ENCODE measurements at places on chromosomes 6 and 20. TPM values are rescaled to one million over a fixed set of nuclear protein-coding genes. Genes with fewer than 3 reads are reported as not detected.

DNA sequence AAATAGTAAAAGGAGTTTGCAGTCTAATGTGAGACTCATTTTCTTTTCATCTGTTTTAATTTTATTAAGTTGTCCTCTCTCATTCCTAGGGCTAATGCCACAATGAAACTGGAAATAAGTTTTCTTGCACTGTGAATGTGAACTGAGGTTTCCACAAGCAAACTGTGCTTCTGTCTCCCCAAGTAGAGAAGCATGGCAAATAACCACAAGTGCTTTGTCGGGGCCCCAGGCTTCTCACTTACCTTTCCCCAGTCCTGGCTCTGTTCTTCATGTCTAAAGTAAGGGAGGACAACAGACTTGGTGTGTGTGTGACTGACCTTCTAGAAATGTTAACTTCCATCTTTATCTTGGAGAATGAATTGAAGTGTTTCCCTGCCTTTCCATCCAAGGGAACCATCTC, 80.8 kb downstream of the CBFA2T2 start:
- no peak for DNase-seq

DNA sequence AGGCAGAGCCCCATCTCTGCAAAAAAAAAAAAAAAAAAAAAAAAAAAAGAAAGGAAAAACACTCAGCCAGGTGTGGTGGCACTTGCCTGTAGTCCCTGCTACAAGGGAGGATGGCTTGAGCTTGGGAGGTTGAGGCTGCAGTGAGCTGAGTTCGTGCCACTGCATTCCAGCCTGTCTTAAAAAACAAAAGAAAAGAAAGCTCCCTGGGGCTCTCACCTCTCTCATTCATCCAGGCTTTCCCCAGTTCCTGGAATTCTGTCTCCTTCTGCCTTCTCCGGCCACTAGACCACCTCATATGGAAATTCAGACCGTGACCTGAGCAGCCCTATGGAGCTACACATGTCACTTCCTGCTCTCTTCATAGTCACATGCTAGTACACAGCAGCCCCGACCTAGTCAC, 101.1 kb upstream of the TAB2 start:
- DNase-seq: no peak

DNA sequence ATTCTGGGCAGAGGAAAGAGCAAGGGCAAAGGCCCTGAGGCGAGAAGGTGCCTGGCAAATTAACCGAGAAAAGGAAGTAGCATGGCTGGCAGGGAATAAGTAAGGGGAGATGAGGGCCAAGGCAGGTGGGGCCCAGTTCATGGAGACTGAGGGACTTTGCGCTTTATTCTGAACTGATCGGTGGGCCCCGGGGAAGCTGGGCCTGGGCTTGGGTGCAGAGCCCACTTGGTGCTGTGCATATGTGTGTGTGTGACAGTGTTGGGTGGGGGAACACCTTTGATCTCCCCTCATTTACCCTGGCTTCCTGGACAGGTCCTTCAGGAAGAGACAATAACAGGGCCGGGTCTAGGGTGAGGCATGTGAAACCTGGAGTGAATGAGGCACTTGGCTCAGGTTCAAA, 2.9 kb upstream of the MDFI start:
- DNase-seq: no peak

GRCh38 chr6:161511447-161512095, 237.7 kb upstream of the AGPAT4 start:
- no peak for DNase-seq

DNA sequence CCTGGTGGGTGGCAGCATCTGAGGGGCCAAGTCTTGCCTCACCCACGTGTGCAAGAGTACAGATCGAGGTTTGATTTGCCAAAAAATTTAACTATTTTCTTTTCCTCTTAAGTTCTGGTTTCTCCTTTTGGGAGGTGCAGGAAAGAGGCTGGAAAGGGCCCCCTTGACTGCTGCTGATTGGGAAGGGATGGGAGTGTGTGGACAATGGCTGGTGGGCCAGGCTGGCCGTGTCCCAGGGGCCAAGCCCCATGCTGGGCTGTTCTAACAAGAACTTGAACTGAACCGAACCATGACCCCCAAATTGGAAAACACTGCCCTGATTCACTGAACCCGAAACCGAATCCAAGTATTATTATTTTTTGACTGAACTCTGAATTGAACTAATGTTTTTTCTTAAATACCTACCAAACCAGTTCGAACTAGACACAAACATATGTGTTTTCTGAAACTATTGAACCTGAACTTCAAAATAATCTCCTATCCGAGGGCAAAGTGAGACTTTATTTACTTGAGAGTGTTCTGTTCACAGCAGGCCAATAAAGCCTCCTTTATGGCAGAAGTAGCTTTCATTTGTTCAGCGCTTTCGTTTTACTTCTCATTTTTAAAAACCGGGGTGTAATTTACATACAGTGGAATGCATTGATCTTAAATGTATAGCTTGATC, 91.2 kb downstream of the CDC5L start:
- no peak for DNase-seq

- DNase-seq: no peak
Observed at GRCh38 chr6:89161326-89162046, 15.6 kb downstream of the PM20D2 start.

GRCh38 chr20:62624325-62624690, 18.0 kb upstream of the SLCO4A1 start:
- DNase-seq: no peak

DNA sequence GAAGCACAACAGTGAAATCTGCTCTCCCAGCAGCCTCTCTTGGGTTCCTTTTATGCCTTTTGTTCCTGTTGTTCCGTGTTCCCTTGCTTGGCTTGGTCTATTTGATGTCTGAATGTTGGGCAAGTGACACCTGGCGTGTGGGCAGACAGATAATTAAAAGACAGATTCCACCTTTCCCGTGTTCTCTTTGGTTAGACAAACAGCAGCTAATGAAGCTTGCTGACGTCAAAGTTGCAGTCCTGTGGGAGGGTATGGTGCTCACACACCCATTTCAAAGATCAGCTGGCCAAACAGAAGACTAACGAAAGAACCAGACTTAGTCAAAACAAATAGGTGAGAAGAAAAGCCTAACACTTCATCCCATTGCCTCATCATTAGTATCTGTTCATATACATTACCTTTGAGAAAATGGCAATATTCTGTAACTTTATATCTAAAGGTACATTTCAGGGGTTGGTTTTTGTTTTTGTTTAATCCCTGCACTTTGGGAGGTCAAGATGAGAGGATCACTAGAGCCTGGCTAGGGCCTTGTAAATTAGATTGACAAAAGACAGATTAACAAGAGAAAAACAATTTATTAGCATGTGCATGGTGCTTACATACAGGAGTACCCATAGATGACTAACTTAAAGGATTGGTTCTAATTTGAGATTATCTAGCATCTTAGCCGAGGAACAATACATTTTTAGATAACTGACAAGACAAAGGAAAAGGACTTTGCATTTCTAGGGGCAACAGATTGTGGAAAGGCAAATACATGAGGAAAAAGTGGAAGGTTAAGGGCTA, 48.9 kb upstream of the TNFRSF21 start:
- no peak for DNase-seq

DNA sequence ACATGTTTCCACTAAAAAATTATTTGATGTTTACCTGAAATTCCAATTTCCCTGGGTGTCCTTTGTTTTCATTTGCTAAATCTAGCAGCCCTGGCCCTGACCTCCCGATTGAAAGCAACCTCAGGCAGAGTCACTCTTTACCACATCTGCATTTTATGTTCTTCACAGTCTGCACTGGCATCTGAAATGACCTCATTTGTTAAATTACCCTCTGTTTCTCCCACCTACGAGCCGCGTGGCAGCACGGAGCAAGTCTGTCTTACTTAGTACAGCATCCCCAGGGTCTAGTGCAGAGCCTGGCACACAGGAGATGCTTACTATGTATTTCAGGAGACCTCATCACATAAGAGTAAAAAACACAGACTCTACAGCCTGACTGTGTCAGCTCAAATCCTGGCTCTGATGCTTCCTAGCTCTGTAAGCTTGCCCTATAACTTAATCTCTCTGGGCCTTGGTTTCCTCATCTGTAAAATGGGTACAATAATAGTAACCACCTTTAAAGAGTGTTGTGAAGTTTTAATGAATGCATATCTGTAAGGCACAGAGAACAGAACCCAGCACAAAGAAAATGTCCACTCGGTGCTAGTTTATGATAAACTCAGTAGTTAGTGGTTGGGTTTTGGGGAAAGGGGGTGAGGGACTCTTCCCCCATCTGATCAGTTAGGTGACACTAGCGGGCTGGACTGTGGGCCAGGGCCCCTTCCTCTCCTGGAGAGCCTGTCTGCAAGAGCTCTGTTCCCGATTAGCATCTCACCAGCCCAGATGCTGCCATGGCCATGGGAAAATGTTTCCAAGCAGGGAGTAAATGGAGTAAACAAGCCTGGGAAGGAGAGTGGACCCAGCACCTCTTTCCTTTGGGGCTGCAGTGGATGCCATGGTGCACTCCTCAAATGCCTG, 88.2 kb downstream of the PREX1 start:
- no peak for DNase-seq

- no peak for DNase-seq
Observed at GRCh38 chr6:1255636-1256365, 56.1 kb upstream of the FOXQ1 start.

DNA sequence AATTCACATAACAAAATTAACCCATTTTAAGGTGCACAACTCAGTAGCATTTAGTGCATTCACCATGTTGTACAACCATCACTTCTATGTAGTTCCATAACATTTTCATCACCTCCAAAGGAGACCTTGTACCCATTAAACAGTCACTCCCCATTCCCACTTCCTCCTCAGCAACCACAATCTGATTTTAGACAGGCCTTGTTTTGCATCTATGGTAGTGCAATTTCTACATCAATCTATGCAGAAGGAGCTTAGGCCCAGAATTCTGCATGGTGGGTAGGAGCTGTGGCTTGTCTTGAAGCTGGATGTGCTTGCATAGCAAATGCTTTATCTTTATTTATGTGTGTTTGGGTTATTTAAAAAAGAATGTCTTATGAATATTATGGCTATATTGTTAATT, 13.5 kb upstream of the HLA-DQA1 start:
- no peak for DNase-seq

- no peak for DNase-seq
Observed at GRCh38 chr6:53103993-53104675, 38.9 kb downstream of the FBXO9 start.

- DNase-seq: no peak
Observed at GRCh38 chr6:170247178-170247701, 43.6 kb downstream of the DLL1 start.

GRCh38 chr6:148599967-148600426, 146.8 kb upstream of the UST start:
- DNase-seq: no peak

- no peak for DNase-seq
Observed at GRCh38 chr6:27617700-27618689, 145.1 kb upstream of the ZNF184 start.

DNA sequence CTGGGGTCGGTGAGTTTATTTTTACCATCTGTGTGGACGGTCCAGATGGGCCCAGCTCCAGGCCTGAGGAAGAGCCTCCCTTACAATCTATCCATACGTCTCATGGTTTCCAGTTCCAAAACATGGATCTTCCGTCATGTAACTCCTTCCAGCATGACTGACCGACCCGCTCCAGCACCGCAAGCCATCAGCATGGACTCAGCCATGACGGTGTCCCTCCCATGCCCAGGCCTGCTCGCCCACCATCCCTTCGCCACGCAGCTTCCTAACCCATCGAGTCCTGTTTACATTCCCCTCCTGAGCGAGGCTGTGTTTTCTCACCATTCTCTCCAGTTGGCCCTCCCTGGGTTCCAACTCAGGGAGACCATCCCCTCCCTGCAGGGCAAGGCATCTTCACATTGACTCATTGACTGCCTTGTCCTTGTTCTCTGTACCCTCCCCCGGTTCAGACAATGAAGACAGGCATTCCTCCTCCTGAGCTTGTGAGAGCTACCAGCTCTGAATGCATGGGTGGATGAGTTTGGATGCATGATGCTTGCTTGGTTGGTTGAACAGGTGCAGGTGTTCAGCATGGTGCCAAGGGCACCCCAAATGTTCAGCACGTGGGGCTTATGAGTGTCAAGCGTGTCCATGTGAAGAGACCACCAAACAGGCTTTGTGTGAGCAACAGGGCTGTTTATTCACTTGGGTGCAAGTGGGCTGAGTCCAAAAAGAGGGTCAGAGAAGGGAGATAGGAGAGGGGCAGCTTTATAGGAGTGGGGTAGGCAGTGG, 235.8 kb downstream of the SMOC2 start:
- no peak for DNase-seq

DNA sequence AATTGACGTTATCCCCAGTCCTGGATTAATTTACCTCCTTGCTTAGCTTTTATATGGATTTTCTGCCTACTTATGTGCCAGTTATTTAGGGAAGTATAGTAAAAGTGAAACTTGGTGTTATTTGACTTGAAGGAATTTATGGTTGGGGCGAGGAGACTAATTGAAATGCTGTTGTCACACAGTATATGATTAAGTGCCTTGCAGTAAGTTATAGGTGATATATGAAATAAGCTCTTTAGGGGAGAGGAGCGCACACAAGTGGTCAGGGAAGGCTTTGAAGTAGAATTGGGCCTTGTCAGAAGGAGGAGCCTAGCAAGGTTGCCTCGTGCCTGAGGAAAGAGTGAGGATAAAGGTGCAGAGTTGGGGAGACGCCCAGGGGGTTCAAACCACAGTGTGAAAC, 20.5 kb downstream of the NCOA7 start:
- DNase-seq: no peak

The PTPRT gene
- total RNA-seq: not detected

The LKAAEAR1 gene
- not detected for total RNA-seq

The GJA10 gene
- total RNA-seq: not detected

The EPPIN gene
- total RNA-seq: not detected

The GHRH gene
- not detected for total RNA-seq

The HAO1 gene
- 0.07 TPM for total RNA-seq

The REM1 gene
- 0.32 TPM for total RNA-seq

The SMLR1 gene
- not detected for total RNA-seq

The HTR1E gene
- not detected for total RNA-seq

The SPTLC3 gene
- 0.71 TPM for total RNA-seq

The BHLHE23 gene
- not detected for total RNA-seq

The TRERF1 gene
- 0.85 TPM for total RNA-seq

The TULP1 gene
- not detected for total RNA-seq

The TFAP2A gene
- total RNA-seq: 2.1 TPM
